ENCODE measurements at places on chromosomes 2 and 18. TPM values are rescaled to one million over a fixed set of nuclear protein-coding genes. Genes with fewer than 3 reads are reported as not detected.

Gene FSIP2
- 0.82 TPM for total RNA-seq

Gene EVX2
- not detected for total RNA-seq

Gene FBXO48
- total RNA-seq: 0.19 TPM

GRCh38 chr18:75262511-75262910 lies 51.9 kb downstream of the TSHZ1 start:
- DNase-seq: no peak

DNA sequence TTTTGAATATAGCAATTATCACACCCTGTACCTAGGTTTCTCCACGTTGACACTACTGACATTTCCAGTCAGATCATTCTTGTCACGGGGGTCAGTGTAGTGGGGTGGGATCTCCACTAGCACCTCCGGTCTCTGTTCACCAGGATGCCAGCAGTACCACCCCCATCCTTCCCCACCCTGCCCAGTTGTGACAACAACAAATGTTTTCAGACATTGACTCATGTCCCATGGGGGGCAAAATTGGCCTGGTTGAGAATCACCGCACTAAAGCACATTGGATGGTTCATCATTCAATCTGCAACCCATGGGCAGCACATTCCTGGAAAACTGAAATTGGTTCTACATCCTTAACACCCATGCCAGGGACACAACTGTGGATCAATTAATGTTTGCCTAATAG lies 32.3 kb downstream of the FEZ2 start:
- DNase-seq: no peak

GRCh38 chr2:129337076-129337475 lies 642.4 kb upstream of the RAB6C start:
- DNase-seq: no peak

All from glomerular endothelial cell (primary cell).